ENCODE measurements at places on chromosomes 2 and 18.

GRCh38 chr2:239587841-239588240, 187.0 kb upstream of the HDAC4 start:
- no peak for DNase-seq

DNA sequence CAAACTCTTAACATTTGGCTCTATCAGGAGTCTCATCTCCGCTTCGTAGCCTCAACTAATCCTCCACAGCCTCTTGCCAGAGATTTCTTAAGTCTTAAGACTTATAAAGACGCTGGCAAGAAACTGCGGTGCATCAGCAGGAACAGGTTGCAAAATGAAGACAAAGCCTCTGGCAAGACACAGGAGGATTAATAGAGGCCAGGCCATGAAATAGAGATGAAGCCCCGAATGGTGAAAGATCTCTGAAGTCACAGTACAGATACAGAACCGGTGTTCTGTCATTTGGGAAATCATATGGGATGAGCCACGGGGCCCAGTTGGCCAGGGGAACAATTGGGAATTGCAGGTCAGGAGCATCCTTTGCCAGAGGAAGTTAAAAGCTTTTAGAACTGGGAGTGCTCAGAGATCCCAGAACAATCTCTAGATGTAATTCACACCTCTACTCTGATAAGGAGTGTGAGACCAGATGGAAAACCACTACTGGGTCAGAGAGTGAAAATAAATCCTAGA, 190.9 kb upstream of the FOSL2 start:
- DNase-seq = no peak

GRCh38 chr2:33213648-33214047, 262.8 kb upstream of the RASGRP3 start:
- DNase-seq = no peak

DNA sequence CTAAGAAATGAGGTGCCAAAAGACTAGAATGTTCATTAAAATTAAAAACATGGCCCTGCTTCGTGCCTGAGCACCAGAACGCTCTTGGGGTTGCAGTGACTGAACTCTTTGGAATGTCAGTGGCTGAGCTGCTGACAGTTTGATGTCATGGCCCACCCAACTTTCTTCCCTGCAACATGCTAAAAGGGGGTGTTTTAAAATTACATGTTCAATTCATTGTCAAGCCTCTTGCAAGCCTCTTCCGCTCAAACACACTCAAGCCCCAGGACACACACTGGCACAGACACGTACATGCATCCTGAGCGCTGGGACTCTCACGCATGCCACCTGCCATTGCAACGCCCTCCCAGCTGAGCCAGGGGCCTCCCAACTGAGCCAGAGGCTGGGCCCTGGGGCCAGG, 12.6 kb downstream of the RUFY4 start:
- DNase-seq = no peak

DNA sequence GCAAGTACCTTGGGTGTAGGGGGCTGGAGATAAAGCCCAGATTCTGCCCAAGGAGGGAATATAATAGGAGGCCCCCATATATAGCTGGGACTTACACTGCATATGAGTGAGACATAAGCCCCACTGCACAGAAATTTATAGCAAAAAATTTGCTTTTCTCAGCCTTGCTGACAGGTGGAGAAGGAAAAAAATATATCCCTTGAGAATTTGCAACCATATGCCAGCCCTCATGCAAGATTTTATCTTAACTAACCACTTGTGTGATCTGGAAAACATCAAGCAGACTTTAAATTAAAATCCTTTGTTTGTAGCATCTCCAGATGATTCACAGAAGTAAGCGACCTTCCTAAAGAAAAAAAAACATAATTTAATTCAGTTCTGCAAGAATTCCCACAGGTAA, 288.2 kb downstream of the BCL2 start:
- no peak for DNase-seq

DNA sequence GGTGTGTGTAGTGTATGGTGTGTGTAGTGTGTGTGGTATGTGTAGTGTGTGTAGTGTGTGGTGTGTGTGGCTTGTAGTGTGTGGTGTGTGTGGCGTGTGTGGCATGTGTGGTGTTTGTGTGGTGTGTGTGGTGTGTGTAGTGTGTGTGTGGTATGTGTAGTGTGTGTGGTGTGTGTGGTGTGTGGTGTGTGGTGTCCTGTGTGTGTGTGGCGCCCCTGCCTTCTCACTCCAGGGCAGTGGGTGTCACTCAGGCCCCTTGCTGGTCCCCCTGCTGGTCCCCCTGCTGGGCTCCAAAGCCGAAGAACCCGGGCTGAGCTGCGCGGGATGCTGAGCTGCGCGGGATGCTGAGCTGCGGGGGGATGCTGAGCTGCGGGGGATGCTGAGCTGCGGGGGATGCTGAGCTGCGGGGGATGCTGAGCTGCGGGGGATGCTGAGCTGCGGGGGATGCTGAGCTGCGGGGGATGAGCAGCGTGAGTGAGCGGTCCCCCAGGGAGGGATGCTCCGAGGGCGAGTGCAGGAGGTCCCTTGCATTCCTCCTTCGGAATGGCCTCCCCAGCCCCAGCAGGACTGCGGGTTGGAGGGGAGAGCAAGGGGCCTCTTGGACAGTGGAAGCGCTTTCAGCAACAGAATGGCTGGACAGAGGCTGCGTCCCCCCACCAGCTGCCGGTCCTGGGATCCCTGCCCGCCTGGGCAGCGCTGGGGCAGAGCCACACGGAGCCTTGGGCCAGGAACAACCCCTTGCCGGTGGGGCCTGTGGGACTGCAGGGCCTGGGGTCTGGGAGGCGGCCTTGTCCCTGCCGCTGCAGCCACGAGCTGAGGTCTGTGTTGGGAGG, 3.4 kb upstream of the RTP5 start:
- DNase-seq = no peak

- DNase-seq = no peak
Measured at GRCh38 chr2:41907771-41908207, 140.0 kb upstream of the PKDCC start.

DNA sequence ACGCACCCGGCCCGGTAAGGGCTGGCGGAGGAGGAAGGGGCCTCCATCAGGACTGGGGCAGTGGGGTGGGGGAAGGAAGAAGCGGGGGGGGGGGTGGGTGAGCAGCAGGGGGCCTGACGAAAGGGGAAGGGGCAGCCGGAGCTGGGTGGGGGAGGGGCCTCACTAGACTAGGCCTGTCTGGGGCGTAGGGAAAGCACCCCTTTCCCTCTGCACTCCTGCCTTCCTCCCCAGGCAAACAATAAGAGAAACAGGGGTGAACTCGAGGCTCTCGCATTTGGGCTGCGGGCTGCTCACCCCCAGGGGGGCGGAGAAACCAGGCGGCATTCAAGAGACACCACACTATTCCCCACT, 82.7 kb upstream of the POMC start:
- no peak for DNase-seq

DNA sequence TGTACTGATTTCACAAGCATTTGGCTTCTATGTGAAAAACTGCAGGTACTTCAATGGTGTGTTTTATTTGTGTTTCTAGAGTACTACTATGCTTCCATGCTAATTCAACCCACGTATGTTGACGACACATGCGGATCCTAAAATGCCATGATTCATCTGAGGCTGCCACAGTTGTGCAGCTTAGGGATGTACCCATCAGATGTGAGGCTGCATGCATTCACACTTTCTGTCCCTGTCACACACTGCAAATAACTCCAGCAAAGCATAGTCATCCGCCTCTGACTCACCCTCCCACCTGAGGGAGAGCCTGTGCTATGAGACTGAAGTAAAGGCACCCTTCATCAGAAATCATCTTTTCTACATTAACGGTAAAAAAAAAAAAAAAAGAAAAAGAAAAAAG, 22.1 kb upstream of the SERTAD2 start:
- no peak for DNase-seq

DNA sequence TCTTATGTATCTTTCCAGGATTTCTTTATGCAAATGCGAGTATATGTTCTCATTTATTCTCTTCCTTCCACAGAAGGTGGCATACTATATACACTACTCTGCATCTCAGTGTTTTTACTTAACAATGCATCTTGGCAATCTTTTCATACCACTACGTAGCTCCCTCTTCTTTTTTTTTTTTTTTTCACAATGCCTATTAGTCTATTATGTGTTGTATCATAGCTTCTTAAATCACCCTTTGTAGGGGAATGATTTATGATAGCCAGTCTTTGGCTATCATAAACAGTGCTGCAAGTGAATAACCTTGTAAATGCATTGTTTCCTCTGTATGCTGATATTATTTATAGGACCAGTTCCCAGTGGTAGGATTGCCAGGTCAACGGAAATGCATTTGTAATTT, 204.2 kb downstream of the BABAM2 start:
- no peak for DNase-seq

DNA sequence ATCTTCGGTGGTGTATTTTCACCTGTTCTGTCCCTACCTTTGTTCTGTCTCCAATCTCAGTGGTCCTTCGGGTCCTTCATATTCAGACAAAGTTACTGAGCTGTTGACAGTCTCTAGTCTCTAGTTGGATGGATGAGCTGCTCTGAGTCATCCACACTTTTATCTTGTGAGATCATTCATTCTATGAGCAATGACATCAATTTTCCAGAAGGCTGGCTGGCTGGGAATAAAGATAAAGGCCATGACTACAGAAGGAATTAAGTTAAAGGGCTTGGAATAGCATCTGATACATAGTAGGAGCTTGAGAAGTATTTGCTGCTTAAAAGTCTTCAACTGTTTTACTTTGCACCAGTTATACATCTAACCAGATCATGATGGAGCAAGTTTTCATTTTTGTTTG, 43.1 kb upstream of the SLC39A10 start:
- DNase-seq = no peak

DNA sequence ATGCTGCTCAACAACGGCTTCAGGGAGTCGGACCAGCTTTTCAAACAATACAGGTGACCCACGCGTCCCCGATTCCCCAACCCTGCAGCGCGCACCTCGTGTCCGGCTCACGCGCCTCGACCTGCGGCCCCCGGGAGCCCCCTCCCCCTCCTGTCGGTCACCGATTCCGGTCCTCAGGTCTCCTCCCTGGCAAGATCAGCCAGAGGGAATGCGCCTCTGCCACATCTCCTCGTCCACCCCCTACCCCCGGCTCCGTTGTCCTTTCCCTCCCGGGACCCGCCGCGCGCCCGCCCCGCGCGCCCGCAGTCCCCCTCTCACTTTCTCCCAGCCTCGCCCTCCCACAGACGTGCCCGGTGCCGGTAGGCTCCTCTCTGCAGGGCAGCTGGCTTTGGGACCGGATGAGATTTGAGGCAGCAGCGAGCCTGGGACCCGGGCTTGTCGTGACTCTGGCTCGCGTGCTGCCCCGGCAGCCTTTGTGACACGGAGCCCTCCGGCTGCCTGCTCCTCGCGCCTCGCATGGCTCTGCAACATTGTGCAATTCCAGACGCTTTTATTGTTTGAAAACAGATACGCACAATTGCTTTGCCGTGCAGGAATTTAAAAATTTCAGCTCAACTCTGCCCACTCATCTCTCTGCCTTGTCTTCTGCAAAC, 558 bp downstream of the TTC39C start:
- DNase-seq = peak; percentile 73

GRCh38 chr2:241984271-241984655, 114.7 kb downstream of the RTP5 start:
- DNase-seq = peak; percentile 18

DNA sequence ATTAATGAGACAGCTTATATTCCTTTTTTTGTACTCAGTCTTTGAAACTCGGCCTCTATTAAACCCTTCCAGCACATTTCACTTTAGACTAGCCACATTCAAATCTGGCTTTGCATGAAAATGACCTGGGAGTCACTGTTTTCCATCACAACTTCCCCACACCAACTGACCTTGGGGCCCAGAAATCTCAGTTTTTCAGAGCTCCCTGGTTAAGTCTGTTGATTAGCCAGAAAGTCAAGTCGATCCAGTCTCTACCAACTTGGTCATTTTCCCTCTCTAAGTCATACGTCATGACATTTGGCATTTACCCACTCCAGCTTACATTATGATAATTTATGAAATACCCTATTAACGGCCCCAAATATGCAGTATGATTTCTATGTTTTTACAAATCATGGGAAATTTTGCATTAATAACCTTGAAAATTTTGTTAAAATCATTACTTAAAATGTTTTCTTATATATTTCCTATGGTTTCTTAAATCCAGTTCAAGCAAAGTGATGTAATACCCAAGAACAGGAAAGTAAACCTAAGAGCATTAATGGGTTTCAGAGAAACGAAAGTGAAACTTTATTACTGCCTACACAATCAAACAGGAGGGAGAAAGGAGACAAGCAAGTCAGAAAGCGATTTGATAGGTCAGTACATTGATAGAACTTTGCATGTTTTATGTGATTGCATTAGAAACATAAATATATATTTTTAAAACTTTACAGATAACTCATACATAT, 77.1 kb downstream of the SPATS2L start:
- DNase-seq = no peak

GRCh38 chr2:161159456-161160225, 587 bp upstream of the TANK start:
- DNase-seq = no peak

GRCh38 chr2:240131296-240131695, 4.8 kb downstream of the COPS9 start:
- peak; percentile 59 for DNase-seq

DNA sequence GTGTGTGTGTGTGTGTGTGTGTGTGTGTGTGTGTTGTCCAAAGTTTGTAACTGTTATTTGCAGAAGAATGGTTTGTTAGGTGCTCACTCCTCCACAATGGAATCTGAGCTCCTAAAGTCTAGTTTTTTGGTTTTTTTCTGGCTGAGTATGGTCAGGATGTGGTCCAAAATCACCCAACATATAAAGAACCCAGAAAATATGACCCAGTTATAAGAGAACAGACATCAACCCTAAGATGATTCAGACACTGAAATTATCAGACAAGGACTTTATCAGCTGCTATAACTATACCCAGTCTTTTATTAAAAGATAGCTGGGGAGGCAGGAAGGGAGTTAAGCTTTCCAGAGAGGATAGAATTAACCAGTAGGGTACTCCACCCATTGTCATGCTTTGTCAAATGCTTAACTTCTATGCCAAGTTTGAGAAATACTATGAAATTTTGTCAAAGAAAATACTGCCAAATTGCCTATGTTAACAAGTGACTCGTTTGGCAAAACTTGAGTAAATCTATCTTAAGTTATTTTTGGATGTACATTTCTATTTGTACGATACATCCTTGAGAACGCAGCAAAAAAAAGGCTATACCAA, 57.5 kb downstream of the TANK start:
- no peak for DNase-seq

DNA sequence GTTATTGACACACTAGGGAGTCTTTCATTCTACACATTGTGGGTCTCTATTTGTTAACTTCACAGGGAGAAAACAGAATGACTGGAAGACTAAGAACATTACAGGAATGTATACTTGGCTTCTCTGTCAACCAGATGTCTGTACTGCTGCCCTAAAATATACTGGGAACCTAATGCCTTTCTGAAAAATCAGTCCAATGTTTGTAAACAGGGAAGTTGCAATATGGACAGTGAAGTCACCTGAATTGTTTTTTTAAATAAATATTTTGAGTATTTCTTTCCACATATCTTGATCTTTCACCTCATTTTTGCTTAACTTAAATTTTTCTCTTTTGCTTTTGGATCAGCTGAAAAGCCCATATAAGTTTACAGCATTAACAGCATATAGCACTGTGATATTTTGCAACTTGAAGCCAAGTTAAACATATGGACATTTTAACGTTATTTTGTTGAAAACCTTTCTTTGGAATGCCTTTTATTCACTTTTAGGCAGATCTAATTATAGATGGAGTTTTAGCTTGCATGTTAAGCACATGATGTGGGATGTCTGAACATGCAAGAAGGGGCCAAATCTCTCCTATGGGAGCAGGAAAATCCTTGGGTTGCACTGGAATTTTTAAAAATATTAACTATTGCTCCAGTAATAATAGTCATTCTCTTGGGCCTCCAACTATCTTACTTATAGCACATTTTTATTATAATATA, 137.7 kb upstream of the TWIST2 start:
- DNase-seq = no peak
